Right ventricle myocardium inferior (tissue), 1 donor: ENCODE measurements at places on chromosomes 16 and 17. TPM values are rescaled to one million over a fixed set of nuclear protein-coding genes. Genes with fewer than 3 reads are reported as not detected.

GRCh38 chr17:82303944-82304808 is 13.2 kb downstream of the CD7 start:
- DNase-seq = no peak

GRCh38 chr17:37399265-37399803 is 7.3 kb downstream of the ACACA start:
- DNase-seq = no peak

GRCh38 chr16:21592191-21592590 is 7.2 kb upstream of the METTL9 start:
- no peak for DNase-seq

GRCh38 chr16:88550246-88550661 is 19.9 kb upstream of the ZC3H18 start:
- DNase-seq = no peak

The TEKT5 gene
- total RNA-seq = not detected
